Activated naive CD8-positive, alpha-beta T cell treated with anti-CD3 and anti-CD28 coated beads, Interleukin-2, amount 10 ng/mL, durations not matched to agents 7 days and 5 days (primary cell): ENCODE measurements at places on chromosomes 7 and 10. TPM values are rescaled to one million over a fixed set of nuclear protein-coding genes. Genes with fewer than 3 reads are reported as not detected.
A peak's percentile ranks its signal among the peaks of the same experiment; 100 is the strongest.

PGAM2 gene
- total RNA-seq, result 0.74 TPM

ZC3HAV1L gene
- total RNA-seq, result 17.4 TPM

ATAD1 gene
- 45.7 TPM for total RNA-seq

HTR7 gene
- not detected for total RNA-seq

TLX1 gene
- not detected for total RNA-seq

SDK1 gene
- 0.25 TPM for total RNA-seq

MBL2 gene
- not detected for total RNA-seq

ELOVL3 gene
- 0.22 TPM for total RNA-seq

BLNK gene
- 0.43 TPM for total RNA-seq

EGFR gene
- total RNA-seq, result not detected

TACC2 gene
- total RNA-seq, result not detected

TRIL gene
- total RNA-seq, result not detected

KAZALD1 gene
- not detected for total RNA-seq

TMEM270 gene
- total RNA-seq, result not detected

DNA sequence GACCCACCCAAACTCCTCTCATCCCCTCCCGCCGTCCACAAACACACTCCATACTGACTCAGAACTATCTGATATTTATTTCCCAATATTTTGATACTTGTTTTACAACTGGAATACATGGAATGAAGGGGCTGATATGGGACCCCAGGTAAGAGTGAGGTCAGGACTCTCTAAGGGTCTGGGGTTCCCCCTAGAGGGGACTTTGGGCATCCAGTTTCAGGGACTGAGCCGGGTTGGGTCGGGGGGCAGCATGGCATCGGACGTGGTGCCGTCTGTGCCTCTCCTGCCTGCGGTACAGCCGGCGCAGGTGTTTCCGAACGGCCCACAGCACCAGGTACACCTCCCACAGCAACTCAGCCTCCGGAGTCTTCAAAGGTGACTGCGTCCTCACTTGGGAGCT, 7.5 kb downstream of the SPACDR start:
- no peak overlapping the region for H3K4me3 ChIP-seq
- H3K27ac ChIP-seq, result no peak overlapping the region
- peaks cover 3% of the 10 kb centered on the region for H3K36me3 ChIP-seq
- no peaks in the 10 kb centered on the region for H3K27me3 ChIP-seq
- peaks cover 5% of the 10 kb centered on the region for H3K4me1 ChIP-seq

GRCh38 chr7:2645274-2645868, 13.6 kb downstream of the TTYH3 start:
- H3K36me3 ChIP-seq, result no peaks in the 10 kb centered on the region
- DNase-seq, result peak; percentile 77
- H3K4me1 ChIP-seq, result peaks cover 12% of the 10 kb centered on the region
- H3K27ac ChIP-seq, result peak overlapping the region; percentile 91
- H3K4me3 ChIP-seq, result peak overlapping the region; percentile 78
- H3K27me3 ChIP-seq, result no peaks in the 10 kb centered on the region

- peak overlapping the region; percentile 69 for H3K27ac ChIP-seq
- peak overlapping the region; percentile 53 for H3K4me3 ChIP-seq
- DNase-seq, result no peak
- peaks cover 4% of the 10 kb centered on the region for H3K36me3 ChIP-seq
- H3K27me3 ChIP-seq, result no peaks in the 10 kb centered on the region
These were observed 391.9 kb upstream of the NPVF start for GRCh38 chr7:25619963-25620799.

DNA sequence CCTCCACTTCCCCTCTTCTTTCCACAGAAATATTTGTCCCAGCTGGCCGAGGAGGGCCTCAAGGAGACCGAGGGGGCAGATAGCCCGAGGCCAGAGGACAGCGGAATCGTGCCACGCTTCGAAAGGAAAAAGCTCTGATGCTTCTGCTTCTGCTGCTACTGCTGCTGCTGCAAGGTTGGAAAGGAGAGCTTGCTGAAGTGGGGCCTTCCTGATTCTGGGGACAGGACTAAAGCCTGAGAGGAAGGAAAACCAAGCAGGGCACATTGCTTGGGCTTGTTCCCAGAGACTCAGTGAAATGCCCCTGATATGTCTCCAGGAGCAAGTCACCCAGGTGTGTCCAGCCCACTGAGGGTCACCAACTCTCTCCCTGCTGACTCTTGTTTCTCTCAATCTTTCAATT, 35.9 kb upstream of the PDCD4 start:
- no peak for DNase-seq
- H3K4me3 ChIP-seq, result no peak overlapping the region
- no peaks in the 10 kb centered on the region for H3K36me3 ChIP-seq
- H3K4me1 ChIP-seq, result peaks cover 17% of the 10 kb centered on the region
- H3K27me3 ChIP-seq, result no peaks in the 10 kb centered on the region
- peak overlapping the region; percentile 57 for H3K27ac ChIP-seq

GRCh38 chr7:31192986-31193385, 140.9 kb downstream of the ADCYAP1R1 start:
- no peak overlapping the region for H3K4me3 ChIP-seq
- peaks cover 15% of the 10 kb centered on the region for H3K27me3 ChIP-seq
- DNase-seq, result no peak
- no peaks in the 10 kb centered on the region for H3K36me3 ChIP-seq
- H3K27ac ChIP-seq, result no peak overlapping the region

- no peak overlapping the region for H3K4me3 ChIP-seq
- H3K27me3 ChIP-seq, result no peaks in the 10 kb centered on the region
- DNase-seq, result no peak
- H3K4me1 ChIP-seq, result no peaks in the 10 kb centered on the region
These were observed 682.7 kb upstream of the IGFBP3 start for GRCh38 chr7:46603780-46604179.

DNA sequence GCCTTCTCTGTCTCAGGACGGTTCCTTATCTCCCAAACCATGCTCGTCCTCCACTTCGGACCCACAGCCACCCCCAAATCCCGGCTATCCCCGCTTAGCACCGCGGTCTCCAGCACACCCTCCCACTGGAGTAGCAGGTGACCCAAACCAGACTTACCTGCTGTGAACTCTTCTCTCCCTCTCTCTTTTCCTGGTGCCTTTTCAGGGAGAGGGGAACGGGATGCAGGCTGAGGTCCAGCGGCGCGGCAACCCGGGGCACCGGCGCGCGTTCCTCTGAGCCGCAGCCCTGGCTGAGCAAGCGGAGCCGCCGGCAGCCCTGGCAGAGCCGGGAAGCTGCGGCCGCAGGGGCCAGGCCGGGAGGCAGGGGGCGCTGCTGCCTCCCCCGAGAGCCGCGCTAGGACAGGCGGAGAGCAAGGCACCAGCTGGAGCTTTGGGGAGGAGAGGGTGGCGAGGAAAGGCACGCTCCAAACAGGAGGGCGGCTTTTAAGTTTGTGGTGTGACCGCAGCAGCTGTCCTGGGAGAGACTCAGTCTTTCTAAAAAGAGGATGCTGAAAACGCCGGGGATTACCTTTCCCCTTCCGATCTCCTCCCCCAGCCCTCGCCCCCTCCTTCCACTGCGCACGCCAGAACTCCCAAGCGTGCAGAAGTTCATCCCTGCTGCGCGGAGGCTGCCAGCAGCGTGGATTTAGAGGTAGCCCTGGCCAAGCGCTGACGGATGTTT, at the start of gene SEMA3D:
SEMA3D (minus strand) TSS at position 536 of the 721 bp plus-strand sequence. CDS start 65,165 bp downstream, outside the sequence.
- H3K36me3 ChIP-seq, result no peaks in the 10 kb centered on the region
- H3K4me1 ChIP-seq, result peaks cover 2% of the 10 kb centered on the region
- peaks cover 31% of the 10 kb centered on the region for H3K27me3 ChIP-seq
- DNase-seq, result peak; percentile 49
- H3K27ac ChIP-seq, result no peak within 1 kb of the TSS
- no peak within 1 kb of the TSS for H3K4me3 ChIP-seq

GRCh38 chr10:70480239-70480861, 1.8 kb downstream of the PALD1 start:
- no peaks in the 10 kb centered on the region for H3K36me3 ChIP-seq
- H3K4me1 ChIP-seq, result peaks cover 39% of the 10 kb centered on the region
- H3K27me3 ChIP-seq, result peaks cover 22% of the 10 kb centered on the region
- peak overlapping the region; percentile 81 for H3K4me3 ChIP-seq
- H3K27ac ChIP-seq, result peak overlapping the region; percentile 26

- H3K36me3 ChIP-seq, result peaks cover 24% of the 10 kb centered on the region
- no peak for DNase-seq
- H3K4me1 ChIP-seq, result peaks cover 5% of the 10 kb centered on the region
- H3K27me3 ChIP-seq, result no peaks in the 10 kb centered on the region
- H3K27ac ChIP-seq, result no peak overlapping the region
These were observed 53.2 kb downstream of the LARP4B start for GRCh38 chr10:878333-878759.

- no peak overlapping the region for H3K4me3 ChIP-seq
- H3K36me3 ChIP-seq, result no peaks in the 10 kb centered on the region
- H3K27me3 ChIP-seq, result no peaks in the 10 kb centered on the region
- H3K27ac ChIP-seq, result no peak overlapping the region
- H3K4me1 ChIP-seq, result no peaks in the 10 kb centered on the region
- no peak for DNase-seq
These were observed 61.8 kb upstream of the EEPD1 start for GRCh38 chr7:36090976-36091873.

- no peaks in the 10 kb centered on the region for H3K27me3 ChIP-seq
- no peak overlapping the region for H3K27ac ChIP-seq
- H3K36me3 ChIP-seq, result peaks cover 12% of the 10 kb centered on the region
- no peak for DNase-seq
- peaks cover 9% of the 10 kb centered on the region for H3K4me1 ChIP-seq
These were observed 35.5 kb upstream of the PPIF start for GRCh38 chr10:79311581-79312407.

DNA sequence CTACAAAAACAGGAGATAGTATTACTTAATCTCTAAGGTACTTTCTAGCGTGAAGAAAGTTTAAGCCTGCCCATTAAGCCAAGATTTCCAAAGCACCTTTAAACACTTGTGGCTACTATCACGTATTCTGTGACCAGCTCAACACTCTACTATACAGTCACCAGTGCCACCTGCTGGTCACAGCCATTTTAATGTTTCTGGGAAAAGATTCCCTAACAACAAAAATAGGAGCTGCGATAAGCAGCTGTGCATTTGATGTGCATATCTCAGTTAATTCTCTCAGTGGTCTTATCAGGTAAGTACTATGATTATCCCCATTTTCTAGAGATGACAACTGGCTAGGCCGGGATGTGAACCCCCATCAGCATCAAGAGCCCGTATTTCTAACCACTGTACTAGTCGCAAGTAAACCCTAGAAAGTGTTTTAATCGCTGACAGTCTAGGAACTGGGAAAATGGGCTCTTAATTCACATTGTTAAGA, 860 bp downstream of the SEC31B start:
- peak; percentile 54 for DNase-seq
- peaks cover 32% of the 10 kb centered on the region for H3K36me3 ChIP-seq
- H3K4me3 ChIP-seq, result peak overlapping the region; percentile 39
- peaks cover 35% of the 10 kb centered on the region for H3K4me1 ChIP-seq

DNA sequence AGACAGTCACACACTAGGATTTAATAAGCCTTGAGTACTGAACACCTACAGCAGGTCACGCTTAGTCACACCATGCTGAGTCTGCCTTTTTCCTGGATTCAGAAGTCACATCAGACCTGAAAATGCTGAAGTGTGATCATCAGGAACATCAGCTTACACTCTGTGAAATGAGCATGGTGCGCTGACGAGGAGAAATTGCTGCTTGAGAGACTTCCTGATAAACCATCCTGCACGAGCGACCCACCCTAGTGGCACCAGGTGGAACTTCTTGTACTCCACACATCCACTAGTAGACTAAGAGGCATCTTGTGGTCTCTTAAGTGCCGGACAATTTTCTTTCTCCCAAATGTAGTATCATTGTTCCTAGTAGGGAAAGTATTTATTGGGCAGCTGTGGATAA, 51.8 kb upstream of the MRLN start:
- DNase-seq, result no peak
- H3K36me3 ChIP-seq, result peaks cover 15% of the 10 kb centered on the region
- H3K27ac ChIP-seq, result no peak overlapping the region
- no peaks in the 10 kb centered on the region for H3K4me1 ChIP-seq

DNA sequence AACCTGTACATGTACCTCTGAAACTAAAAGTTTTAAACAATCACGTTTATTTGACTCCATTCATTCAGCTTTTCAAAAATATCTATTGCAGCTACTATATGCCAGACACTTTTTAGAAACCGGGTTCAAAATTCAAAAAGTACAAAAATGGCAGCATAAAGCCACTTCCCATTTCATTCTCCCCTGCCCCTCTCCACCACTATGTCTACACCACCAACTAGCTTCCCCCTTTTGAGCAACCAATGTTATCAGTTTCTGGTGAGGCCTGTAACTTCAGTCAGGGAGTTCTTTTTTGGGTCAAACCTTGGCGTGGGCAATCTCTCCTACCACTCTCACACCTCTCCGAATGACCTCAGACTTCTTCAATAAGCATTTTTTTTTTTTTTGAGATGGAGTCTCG, 11.5 kb upstream of the HHEX start:
- no peak for DNase-seq
- no peaks in the 10 kb centered on the region for H3K4me1 ChIP-seq
- no peak overlapping the region for H3K27ac ChIP-seq
- no peaks in the 10 kb centered on the region for H3K36me3 ChIP-seq
- H3K27me3 ChIP-seq, result peaks cover 26% of the 10 kb centered on the region

DNA sequence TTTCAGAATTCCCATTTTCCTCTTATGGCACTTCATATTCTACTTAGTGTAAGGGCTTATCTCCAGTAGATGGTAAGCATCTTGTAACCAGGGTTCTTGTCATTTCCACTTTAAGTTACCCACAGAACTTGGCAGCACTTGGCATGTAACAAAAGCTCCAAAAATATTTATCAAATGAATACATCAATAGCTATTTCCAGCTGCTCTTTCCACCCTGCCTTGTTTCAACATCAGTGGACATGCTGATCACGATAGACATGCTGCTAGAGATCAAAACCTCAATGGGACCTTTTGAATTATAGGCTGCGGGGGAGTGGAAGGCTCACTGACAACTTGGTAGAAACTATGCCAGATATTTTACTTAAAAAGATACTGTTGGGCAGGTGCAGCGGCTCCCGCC, 32.9 kb downstream of the HOXA1 start:
- no peak overlapping the region for H3K27ac ChIP-seq
- H3K36me3 ChIP-seq, result no peaks in the 10 kb centered on the region
- no peak for DNase-seq

DNA sequence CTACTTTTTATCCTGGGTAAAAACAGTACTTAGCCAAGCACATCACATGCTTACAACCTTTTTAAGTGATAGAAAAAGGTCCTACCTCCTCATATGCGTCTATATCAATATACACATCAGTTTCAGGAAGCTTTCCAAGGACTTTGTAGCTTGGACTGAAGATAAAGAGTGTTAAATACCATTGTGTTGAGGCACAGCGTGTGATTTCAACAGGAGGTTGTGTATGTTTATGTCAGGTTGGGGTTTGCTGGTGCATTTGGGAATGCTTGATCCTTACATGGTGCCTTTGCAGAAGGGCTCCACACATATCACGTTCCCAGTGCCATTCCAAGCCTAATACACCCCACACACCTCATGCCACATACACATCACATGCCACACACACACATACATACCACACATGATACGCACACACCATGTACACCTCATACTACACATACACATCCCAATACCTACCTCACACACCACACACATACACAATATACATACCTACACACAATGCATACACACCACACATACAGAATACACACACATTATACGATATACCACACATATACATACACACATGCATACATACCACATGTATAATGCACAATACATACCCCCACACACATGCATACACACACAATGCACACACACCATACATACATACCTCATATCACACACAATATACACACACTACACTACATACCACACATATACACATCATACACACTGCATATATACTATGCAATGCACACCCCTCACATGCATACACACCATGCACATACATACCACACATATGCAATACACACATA, 33.1 kb downstream of the PSMC2 start:
- no peak overlapping the region for H3K27ac ChIP-seq
- no peaks in the 10 kb centered on the region for H3K36me3 ChIP-seq
- no peaks in the 10 kb centered on the region for H3K4me1 ChIP-seq
- peaks cover 14% of the 10 kb centered on the region for H3K27me3 ChIP-seq

- H3K27ac ChIP-seq, result no peak overlapping the region
- no peaks in the 10 kb centered on the region for H3K36me3 ChIP-seq
- no peak for DNase-seq
- H3K27me3 ChIP-seq, result peaks cover 11% of the 10 kb centered on the region
- no peak overlapping the region for H3K4me3 ChIP-seq
These were observed 14.4 kb upstream of the KIF5B start for GRCh38 chr10:32070645-32071044.
